Neural progenitor cell (in vitro differentiated cells): ENCODE measurements at places on chromosomes 2 and 18.

- peak; percentile 46 for DNase-seq
Measured at GRCh38 chr18:3151399-3152264, 68.1 kb downstream of the MYOM1 start.

GRCh38 chr2:104340879-104341828 lies 512.8 kb upstream of the POU3F3 start:
- DNase-seq: no peak

- no peak for DNase-seq
Measured at GRCh38 chr2:191299010-191299409, 53.8 kb downstream of the MYO1B start.

- DNase-seq: no peak
Measured at GRCh38 chr2:1931003-1931914, 186.9 kb upstream of the PXDN start.

DNA sequence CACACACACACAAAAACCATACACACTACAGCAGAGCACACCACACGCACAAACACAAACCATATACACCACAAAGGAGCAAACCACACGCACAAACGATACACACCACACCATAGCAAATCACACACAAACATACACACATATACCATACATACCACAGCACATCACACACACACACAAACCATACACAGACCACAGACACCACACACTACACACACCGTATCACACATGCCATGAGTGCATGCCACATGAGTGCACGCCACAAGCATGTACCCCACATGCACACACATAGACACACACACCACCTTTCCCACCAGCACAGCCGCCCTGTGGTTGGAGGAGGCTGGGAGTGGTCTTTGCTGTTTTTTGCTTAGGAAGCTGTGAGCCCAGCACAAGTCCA lies 517.1 kb upstream of the MYT1L start:
- no peak for DNase-seq

DNA sequence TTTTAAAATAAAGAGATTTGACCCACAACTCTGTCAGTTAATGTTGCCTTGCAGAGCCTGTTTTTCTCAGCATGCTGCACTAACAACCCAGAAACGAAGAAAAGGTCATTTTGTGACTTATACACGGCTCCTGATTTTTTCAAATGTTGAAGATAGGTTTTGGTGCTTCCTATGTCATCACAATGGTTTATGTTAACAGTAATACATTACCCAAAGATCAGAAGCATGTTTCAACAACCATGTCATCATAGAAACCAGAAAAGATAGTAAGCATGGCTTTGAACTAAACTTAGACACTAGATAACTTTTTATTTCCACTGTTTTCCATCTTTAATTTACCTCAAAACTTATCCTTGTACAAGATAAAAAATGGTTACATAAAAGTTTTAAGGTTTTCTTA lies 10.1 kb downstream of the BAZ2B start:
- no peak for DNase-seq

GRCh38 chr18:3157606-3158005 lies 62.2 kb downstream of the MYOM1 start:
- no peak for DNase-seq

DNA sequence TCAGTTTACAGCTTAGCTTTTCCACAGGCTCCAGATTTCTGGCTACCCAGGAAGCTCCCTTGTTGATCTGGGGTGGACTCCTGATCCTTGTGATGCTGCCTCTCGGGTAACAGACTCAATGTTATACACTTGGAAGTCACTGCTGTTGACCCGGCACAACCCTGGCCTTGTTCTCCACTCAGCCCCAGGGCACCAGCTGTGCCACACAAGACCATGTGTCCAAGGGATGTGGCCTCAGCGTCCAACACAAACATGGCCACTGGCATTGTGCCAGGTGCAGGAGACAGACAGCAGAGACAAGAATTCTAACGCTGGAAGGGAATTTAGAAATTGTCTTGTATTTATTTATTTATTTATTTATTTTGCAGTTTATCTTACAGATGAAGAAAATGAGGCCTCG lies 39.0 kb upstream of the PPP4R1 start:
- DNase-seq: no peak

GRCh38 chr18:66271962-66272361 lies 331.9 kb downstream of the CDH19 start:
- peak; percentile 87 for DNase-seq

GRCh38 chr2:38010995-38011394 lies 65.0 kb downstream of the CYP1B1 start:
- DNase-seq: no peak

GRCh38 chr2:55992455-55992854 lies 68.9 kb upstream of the EFEMP1 start:
- DNase-seq: no peak

GRCh38 chr2:164976301-164976700 lies 21.0 kb upstream of the SLC38A11 start:
- DNase-seq: no peak

DNA sequence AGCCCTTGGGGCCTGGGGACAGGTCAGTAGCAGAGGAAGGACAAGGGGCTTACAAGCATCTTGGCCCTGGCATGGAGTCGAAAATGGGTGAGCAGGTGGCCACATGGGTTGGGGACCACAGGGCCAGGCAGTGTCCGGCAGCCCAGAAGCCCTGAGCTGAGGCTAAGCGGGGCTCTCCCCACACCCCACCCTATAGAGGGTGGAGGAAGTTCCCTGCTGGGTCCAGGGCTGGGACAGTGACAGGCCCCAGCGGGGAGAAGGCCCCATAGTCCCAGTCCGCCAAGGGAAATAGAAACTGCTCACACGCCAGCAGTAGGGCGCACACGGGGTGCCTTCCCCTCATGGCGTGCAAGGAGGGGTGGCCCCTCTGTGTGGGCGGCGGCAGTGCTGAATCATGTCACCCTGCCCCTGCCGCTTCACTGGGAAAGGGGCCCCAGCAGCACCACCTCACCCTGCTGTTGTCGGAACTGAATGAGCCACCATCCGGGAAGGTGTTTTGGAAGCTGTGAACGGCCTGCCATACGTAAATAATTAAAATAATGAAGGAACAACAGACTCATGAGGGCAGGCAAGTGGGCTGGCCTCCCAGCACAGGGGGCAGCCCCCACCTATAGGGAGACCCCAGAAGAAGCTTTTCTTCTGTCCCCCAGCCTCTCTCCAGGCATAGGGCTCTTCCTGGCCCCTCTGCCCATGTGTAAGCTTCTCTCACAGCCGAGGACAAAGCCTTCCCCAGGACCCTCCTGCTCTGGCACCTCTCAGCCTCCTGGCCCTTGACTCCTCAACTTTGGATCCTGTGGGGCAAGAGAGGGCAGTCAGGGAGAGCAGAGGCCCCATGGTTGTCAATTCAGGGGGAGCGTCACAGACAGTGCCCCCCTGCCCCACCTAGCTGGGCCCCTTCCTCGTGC lies 12.7 kb upstream of the DUSP2 start:
- DNase-seq: no peak

- no peak for DNase-seq
Measured at GRCh38 chr2:239813261-239814115, 211.7 kb downstream of the NDUFA10 start.

- no peak for DNase-seq
Measured at GRCh38 chr18:59923539-59924196, 23.9 kb downstream of the PMAIP1 start.

DNA sequence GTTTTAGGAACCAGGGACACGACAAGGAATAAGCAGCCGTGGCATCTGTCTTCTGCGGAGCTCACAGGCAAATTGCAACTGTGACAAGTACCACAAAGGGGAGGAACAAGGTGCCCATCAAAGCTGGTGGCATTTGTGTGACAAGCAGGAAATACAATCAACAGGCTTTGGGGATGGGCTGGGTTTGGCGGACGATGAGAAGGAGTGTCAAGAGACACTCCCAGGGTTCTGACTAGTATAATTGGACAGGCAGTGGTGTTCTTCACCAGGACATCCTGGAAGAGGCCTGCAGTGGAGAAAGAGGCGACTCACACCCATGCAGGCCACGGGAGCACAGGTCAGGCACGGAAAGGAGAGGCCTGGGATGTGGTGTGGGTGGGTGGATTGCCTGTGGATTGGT lies 14.2 kb upstream of the SPATA3 start:
- DNase-seq: no peak

- DNase-seq: no peak
Measured at GRCh38 chr2:7077660-7078267, 160.6 kb downstream of the RNF144A start.

GRCh38 chr2:29225814-29226213 lies 110.6 kb downstream of the CLIP4 start:
- no peak for DNase-seq

DNA sequence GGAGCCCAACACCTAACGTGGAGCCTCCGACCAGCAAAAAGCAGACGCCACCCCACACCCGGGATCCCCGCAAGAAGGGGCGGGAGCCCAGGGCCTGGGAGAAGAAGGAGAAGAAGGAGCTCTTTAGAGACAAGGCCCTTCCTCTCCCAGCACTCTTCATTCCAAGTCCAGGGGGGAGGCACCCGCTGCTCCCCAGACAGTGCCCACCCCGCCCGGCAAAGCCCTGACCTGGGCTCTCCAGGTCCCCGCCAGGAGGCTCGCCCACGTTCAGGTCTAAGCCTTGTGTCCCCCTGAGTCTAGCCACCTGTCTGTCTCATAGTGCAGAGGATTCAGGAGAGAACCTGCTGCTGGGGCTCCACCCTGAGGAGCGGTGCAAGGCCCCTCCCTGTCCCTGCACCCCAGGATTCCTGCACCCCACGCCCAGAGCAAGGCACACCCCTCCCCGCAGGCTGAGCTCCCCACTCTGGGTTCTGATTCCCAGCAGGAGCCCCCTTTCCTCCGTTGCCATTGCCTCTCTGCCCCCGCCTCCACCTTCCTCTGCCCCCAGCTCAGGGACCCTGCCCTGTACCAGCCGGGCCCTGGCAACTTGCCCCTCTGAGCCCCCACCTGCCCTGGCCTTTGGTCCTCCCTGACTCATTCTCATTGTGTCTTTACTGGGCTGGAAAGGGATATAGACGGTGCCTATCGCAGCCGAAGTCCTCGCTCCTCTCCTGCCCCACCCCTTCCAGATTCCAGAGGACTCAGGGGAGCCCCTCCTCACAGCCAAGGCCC lies 33.5 kb upstream of the GPC1 start:
- no peak for DNase-seq

DNA sequence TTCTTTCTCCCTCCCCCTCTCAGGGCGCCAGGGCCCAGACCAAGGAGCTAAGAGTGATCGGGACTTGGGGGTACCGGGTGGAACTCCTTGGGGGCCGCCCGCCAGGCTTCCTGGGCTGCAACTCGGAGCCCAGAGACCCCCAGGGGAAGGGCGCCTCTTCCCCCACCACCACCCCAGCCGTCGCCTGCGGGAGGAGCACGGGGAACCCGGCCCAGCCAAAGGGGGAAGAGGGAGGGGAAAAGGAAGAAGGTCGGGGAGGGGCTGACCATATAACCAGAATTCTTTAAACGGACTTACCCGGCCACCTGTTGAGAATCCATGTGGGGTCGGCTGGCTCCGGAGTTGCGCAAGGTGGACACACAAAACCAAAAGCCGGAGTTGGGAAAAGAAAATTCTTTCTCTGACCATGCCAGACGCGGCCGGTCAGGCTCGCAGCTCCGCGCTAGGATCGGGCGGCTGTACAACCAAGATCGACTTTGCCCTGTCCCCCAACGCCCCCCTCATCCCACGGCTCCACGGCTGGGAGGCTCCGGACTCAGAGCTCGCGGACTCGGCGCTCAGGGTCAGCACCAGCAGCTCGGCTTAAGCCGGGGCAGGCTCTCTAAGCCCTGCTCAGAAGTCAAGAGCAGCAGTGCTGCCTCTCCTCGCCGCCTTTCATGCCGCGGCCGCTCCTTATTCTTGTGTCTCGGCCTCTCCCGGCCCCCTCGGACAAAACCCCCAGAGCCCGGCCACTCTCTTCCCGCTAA lies 6.3 kb upstream of the SIX3 start:
- peak; percentile 83 for DNase-seq
